CD4-positive, alpha-beta T cell treated with Interleukin-1 beta for 1 hour (primary cell): ENCODE measurements at places on chromosomes 16 and 17.

- no peak for DNase-seq
Observed at GRCh38 chr17:13302983-13303382, 285.2 kb upstream of the ELAC2 start.

- no peak for DNase-seq
Observed at GRCh38 chr17:9371019-9371418, 204.6 kb downstream of the STX8 start.

DNA sequence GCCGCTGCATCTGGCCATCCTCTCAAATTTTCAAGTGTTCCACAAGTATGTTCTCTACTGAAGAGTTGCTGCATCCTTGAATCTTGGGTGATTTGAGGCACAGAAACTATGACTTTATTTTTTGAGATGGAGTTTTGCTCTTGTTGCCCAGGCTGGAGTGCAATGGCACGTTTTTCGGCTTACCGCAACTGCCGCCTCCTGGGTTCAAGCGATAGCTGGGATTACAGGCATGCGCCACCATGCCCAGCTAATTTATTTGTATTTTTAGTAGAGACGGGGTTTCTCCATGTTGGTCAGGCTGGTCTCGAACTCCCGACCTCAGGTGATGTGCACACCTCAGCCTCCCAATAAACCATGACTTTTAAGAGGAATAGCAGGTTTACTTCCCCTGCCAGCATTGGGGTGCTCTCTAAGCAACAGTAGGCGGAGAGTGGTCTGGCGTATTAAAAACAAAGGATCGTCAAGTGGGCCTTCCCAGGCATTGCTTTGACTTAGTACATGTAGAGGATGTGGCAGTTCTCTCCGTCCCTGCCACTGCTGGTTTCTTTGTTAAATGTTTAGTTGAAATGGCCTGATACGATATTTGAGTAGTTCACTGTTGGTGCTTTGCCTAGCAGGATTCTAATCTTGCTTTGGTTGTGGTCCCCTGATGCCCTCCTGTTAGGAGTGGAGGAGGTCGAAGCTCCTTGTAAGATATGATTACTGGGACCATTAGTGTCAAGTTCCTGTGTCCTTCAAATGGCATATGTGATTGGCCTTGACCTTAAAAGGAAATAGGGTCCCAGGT lies 9.5 kb downstream of the PYCARD start:
- DNase-seq = no peak

DNA sequence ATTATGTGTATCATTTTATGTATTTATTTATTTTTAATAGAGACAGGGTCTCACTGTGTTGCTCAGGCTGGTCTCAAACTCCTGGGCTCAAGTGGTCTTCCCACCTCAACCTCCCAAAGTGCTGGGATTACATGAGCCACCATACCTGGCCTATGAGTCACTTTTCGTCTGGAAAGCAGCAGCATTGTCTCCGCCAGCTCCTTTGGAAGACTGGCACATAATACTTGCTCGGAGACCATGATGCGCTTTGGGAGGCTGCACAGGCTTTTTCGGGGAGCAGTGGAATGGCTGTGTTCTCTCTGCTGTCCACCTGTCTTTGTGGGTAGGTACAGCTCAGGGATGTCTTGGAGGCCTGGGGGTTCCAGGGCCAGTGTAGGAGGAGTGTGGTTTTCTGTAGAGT lies 102.2 kb downstream of the AATF start:
- no peak for DNase-seq

GRCh38 chr17:11909348-11909747 lies 87.9 kb downstream of the ZNF18 start:
- no peak for DNase-seq

- no peak for DNase-seq
Observed at GRCh38 chr16:55832425-55832772, 497 bp downstream of the CES1 start.

DNA sequence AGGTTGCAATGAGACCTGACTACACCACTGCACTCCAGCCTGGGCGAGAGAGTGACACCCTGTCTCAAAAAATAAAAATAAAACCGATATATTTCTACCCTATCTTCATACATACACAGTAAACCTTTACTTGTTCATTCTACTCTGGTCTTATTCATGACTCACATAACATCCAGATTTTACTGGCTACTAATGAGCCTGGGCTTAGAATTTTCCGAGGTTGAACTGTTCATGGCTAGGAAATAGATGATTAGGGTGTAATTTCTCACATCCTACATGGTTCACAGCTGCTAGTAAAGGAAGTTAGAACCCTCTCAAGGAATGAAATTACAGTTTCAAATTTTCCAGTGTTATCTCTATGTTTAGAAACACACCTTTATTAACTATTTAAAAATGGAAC lies 14.7 kb downstream of the GSPT1 start:
- no peak for DNase-seq

DNA sequence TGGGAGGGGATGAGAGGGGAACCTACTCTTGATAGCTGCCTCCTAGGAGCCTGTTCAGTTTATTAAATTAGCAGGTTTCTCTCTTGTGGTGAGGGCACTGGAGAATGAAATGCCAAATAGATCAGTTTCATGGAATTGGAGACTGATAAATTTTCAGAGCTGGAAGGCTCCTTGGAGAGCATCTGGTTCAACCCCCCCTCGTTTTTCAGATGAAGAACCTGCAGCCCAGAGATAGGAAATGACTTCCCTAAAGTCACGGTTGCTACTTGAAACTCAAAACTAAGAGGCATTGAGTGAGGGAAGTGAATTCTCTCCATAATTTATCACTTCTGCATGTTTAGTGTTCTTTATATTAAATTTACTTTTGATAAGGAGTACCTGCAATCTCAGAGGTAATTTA lies 366.0 kb upstream of the CCL2 start:
- DNase-seq = no peak

DNA sequence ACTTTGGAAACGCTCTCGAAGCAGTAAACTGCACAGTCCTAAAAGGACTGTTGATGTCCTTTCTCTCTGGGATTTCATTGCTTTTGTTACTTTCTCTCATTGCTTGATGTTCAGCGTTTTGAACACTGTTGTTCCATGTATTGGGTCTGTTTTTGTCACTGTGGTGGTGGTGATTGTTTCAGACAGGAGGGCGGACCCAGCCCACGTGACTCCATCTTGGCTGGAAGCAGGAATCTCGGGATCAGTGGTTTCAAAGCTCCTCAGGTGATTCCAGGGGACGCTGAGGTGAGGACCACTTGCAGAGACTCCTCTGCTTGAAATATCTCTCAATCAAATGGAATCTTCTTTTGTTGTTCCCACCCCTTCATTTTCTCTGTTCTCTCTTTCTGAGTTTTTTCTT lies 18.3 kb downstream of the C16orf54 start:
- DNase-seq = no peak

GRCh38 chr16:16778332-16778731 lies 399.4 kb downstream of the NPIPA7 start:
- no peak for DNase-seq

DNA sequence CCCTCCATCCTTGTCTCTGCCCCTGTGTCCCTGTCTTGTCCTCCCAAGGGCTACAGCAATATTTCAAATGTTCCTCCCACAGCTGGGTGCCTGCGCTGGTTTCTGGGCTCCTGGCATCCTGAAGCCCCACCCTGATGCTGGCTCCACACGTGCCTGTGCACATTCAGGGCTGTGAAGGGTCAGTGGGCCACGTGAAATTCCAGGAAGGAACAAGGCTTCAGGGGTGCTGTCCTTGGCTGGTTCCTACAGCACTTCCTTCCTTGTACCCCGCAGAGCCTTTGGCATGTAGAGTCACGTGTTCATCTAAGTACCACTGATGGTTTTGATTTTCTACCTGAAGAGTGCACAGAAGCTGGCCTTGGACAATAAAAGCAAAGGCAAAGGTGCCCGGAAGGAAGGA lies 57.7 kb upstream of the NLK start:
- no peak for DNase-seq

- no peak for DNase-seq
Observed at GRCh38 chr16:66272461-66272860, 94.0 kb upstream of the CDH5 start.

DNA sequence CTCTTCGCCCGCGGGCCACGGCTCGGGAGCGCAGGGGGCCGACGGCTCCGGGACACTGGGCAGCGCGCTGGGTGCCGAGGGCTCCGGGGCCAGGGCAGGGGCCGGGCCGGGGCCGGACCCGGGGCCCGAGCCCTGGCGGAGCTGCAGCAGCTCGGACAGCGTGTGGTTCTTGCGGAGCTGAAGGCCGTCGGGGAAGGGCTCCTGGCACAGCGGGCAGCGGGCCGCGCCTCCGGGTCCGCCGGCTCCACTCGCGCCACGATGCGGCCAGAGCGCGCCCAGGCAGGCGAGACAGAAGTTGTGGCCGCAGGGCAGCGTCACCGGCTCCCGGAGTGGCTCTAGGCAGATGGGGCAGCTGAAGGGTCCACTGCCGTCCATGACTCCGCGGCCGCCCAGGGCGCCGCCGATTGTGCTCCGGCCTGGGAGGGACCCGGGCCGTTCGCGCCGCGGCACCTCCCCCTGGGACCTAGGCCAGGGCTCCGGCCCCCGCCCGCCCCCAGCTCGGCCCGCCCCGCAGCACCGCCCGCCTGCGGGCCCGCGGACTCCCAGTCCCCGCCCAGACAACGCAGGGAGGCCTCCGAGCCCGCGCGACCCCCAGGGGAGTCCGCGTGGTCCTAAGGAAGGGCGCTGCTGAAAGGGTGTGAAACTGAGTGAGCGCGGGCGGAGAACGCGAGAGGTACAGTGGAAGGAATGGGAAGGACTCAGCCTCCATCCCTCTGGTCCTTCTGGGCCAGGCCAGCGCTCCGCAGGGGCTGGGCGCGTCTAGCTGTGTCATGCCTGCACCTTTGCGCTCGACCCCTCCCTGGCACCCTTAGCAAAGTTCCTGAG lies at the start of gene TRIM47:
TSS of gene TRIM47 (minus strand) at position 408 of the 825 bp plus-strand sequence. CDS start at position 375, 33 bp downstream.
- no peak for DNase-seq

DNA sequence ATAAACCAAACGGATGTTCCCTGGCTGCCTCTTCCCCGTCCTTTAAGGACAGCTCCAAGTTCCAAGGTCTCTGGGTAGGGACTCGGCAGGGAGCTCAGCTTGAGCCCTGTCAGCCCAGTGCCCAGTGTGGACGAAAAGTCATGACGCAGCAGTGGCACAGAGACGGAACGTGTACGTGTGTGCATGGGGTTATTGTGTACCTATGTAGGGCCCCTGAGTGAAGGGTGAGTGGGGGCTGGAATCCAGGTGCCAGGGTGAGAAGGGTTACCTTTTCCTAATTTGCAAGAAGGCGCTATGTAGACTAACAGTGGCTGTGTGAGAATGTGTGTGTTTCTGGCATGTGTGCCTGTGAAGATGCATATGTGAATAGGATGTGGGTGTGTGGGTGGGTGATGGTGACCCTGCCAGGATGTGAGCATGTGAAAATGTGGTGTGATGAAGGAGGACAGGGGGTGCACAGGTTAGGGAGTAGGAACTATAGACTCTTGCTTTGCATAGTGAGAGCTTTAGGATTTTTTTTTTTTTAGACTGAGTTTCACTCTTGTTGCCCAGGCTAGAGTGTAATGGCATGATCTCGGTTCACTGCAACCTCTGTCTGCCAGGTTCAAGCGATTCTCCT lies 6.0 kb downstream of the SCN4A start:
- peak; percentile 28 for DNase-seq
